Right ventricle myocardium inferior (tissue), 1 donor: ENCODE measurements at places on chromosomes 4 and X. TPM values are rescaled to one million over a fixed set of nuclear protein-coding genes. Genes with fewer than 3 reads are reported as not detected.

MAGED4 gene
- total RNA-seq, result 0.27 TPM

FAT1 gene
- total RNA-seq, result 55.2 TPM

SLC49A3 gene
- 17.3 TPM for total RNA-seq

SLC7A11 gene
- total RNA-seq, result 0.46 TPM

IL1RAPL1 gene
- 4.0 TPM for total RNA-seq

RPS6KA6 gene
- 0.32 TPM for total RNA-seq

ASB11 gene
- total RNA-seq, result 85.9 TPM

ENAM gene
- total RNA-seq, result 3.5 TPM

COMMD8 gene
- 17.2 TPM for total RNA-seq
